ENCODE measurements at places on chromosomes 5 and 9. TPM values are rescaled to one million over a fixed set of nuclear protein-coding genes. Genes with fewer than 3 reads are reported as not detected.

The FIBCD1 gene
- not detected for total RNA-seq

- no peak for DNase-seq
These were observed 353 bp downstream of the ACSL6 start for GRCh38 chr5:132010989-132011621.

The FASTKD3 gene
- total RNA-seq: 14.0 TPM

The SHOC1 gene
- total RNA-seq: not detected

DNA sequence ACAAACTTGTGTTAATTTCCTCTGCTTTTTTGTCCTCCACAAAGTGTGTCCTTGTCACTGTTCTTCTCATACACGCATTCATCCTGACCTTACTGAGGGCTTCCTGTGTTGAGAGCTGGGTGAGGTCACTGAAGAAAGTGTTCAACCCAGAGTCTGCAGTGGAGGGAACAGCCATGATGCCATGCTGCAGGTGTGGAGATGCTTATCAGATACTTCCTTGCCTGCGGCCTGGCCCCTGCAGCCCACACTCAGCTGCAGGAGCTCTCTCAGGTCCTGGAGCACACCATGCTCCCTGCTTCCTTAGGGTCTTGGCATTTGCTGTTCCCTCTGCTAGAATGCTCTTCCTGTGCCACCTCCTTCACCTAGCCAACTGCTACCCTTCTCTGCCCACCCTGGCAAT lies 108.1 kb upstream of the SPRY4 start:
- peak; percentile 89 for DNase-seq

DNA sequence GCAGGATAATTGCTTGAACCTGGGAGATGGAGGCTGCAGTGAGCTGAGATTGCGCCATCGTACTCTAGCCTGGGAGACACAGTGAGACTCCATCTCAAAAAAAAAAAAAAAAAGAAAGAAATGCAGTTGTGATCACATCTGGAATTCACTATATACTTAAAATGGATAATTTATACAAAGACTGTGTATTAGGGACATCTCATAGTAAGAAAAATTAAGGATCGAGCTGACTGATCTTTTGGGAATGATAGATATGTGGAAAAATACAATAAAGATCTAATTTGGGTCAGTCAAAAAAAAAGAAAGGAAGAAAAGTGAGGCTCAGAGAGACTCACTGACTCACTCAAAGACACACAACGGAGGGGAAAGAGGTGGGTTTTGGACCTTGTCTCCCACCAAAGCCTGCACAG lies 73.2 kb upstream of the STXBP1 start:
- DNase-seq: no peak

- DNase-seq: no peak
These were observed 52.4 kb downstream of the HMGCR start for GRCh38 chr5:75389430-75389829.

DNA sequence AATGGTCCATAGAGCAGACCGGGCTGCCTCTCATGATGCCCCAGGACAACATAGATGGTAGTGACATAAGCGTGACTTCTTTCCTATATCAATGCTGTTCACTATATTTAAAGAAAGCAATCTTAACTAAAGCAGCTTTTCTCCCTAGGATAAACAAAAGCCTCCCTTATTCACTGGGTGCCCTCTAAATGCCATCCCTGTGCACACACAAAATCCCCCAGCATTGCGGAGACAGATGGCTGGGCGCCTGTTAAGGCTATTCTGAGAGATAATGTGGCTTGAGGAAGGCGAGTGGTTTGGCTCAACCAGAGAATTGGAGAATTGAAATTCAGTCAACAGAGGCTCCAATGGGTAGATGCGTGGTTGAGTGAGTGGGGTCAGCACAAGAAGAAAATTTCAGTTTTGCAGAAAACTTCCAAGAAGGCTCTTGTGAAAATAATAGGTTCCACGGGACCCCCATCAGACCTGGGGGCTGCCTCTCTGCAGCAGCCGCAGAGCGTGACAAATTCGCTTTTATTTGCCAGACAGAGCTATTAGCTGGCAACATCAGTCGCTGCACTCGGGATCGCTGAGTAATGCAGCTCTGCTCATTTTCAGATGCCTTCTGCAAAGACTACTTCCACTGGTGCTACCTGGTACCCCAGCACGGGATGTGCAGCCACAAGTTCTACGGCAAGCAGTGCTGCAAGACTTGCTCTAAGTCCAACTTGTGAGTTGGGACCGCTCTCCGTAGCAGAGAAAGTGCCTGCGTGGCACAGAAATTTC lies 103.9 kb upstream of the ICE1 start:
- DNase-seq: no peak

GRCh38 chr5:58025809-58026208 lies 434.1 kb downstream of the PLK2 start:
- no peak for DNase-seq

- DNase-seq: no peak
These were observed 161.4 kb upstream of the ZNF462 start for GRCh38 chr9:106701611-106702010.

DNA sequence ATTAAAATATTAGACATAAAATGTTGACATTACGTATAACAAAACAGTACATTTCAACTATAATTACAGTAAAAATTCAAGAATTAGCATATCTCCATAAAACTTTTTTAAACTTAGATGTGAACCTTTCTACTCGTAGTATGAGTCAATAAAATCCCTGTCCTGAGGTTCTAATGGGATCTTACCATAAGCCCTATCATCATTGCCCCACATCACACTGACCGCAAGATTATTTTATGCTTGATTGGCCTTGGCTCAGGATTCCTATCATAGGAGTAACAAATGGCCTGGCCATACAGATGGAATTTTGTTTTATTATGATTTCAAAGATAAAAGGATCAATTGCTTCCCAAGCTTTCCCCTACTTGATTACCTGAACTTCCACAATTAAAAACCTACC lies 238.3 kb downstream of the MEF2C start:
- no peak for DNase-seq

The ZBTB34 gene
- total RNA-seq: 9.4 TPM

GRCh38 chr5:133461796-133462516 lies 150.4 kb downstream of the FSTL4 start:
- DNase-seq: no peak

DNA sequence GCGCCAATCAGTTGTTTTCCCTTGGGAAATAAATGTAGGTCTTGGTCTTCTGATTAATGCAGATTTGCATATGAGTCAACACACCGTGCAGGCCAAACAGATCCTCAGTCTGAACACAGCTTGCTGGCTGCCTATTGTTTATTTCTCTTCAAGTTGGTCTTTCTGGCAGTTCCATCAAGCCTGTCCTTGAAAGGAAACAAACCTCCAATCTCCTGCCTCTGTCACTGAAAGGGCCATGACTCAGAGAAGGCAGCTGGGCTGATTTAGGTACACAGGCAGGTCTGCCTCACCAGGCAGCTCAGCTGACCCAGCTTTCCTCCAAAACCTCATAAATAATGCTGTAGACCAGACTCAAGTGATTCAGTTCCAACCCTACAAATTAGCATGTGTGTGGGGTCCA lies 175.9 kb downstream of the MAN2A1 start:
- no peak for DNase-seq

The PTBP3 gene
- 139 TPM for total RNA-seq

- DNase-seq: no peak
These were observed 64.4 kb downstream of the MCCC2 start for GRCh38 chr5:71651579-71651978.

DNA sequence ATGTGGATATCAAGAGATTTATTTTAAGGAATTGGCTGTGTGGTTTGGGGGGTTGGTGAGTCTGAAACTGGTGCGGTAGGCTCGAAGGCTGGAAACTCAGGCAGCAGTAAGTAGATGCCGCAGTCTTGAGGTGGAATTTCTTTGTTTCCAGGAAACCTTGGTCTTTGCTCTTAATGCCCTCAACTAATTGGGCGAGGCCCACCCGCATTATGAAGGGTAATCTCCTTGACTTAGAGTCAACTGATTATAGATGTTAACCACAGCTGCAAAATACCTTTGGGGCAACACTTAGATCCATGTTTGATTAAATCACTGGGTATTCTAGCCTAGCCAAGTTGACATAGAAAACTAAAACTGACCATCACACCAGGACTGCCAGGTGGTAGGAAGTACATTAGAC lies 83.8 kb downstream of the ANKRD33B start:
- no peak for DNase-seq

DNA sequence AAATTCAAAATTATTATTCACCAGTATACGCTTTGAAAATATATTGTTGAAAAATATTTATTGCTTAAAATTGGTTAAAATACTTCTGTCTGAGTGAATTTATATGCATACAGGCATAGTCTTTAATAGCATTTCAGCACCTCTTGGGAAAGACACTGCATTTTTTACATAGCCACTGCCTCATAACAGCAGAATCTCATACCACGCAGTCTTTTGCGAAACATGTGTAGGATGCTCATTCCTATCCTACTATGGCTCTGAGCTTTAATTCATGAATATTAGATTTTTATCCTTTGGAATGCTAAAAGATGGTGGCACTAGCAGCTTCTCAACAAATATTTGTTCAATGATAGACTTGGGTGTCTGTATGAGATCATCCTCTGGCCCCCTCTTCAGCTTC lies 94.0 kb upstream of the SH3GL2 start:
- DNase-seq: no peak

The TEK gene
- total RNA-seq: not detected

The LHX6 gene
- total RNA-seq: not detected

- peak; percentile 57 for DNase-seq
These were observed at the start of gene CDKN2A for GRCh38 chr9:21993893-21994555. TSS of gene CDKN2A (minus strand) at chr9:21994392.

GRCh38 chr5:61280205-61280604 lies 51.9 kb upstream of the ZSWIM6 start:
- no peak for DNase-seq

DNA sequence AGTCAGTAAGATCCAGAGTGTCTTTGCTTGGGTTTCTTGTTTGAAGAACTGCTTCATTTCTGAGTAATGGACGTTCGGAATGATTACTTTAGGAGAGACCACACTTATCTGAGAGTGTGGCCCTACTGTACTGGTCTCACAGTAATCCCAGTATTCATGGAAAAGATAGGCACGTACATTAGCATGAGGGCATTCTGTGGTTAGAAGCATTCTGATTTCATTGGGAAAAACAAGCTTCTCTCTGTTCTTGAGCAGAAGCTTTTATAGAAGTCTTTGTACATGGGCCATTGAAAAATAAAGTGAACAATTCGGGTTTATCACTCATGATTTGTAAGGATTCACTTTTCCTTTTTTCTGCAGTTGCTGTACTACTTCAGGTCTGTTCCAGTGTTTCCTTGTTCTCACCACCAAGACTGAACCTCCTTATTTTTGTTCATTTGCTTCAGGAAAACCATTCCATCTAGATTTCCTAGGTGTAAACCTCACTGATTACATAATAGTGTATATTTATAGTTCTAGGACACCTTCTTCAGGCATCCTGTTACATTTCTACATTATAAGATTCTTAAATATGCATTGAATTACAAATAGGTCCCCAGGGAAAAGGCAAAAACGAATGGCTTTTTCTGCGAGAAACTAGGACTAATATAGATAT lies 10.1 kb downstream of the TGFBR1 start:
- DNase-seq: no peak

GRCh38 chr9:16729651-16730050 lies 140.8 kb downstream of the BNC2 start:
- DNase-seq: no peak

GRCh38 chr5:28408186-28408585 lies 1369.8 kb upstream of the CDH9 start:
- DNase-seq: no peak

DNA sequence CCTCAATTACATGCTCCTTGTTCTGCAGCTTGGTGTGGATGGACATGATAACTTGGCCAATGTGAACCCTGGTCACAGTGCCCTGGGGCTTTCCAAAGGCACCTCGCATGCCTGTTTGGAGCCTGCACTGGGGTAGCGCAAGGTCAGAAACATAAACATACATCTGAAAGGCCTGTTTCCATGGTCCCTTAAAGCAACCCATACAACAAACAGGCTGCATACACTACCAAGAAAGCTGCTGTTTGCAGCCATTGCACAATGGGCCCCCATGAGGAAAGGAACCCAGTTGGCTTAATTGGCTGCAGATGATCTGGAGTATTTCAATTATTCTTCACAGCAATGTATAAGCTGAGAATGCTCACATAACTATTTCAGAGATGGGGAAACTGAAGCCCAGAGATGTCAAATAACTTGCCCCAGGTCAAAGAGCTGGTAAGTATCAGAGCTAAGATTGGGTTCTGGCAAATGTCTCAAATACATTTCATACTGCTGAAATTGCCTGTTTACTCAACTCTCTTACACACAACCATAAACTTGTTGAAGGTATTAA lies 233.9 kb downstream of the ASTN2 start:
- no peak for DNase-seq

The SH3GL2 gene
- not detected for total RNA-seq

The SH3RF2 gene
- not detected for total RNA-seq

The GABRP gene
- total RNA-seq: not detected

The FOXD4L4 gene
- 0.69 TPM for total RNA-seq

DNA sequence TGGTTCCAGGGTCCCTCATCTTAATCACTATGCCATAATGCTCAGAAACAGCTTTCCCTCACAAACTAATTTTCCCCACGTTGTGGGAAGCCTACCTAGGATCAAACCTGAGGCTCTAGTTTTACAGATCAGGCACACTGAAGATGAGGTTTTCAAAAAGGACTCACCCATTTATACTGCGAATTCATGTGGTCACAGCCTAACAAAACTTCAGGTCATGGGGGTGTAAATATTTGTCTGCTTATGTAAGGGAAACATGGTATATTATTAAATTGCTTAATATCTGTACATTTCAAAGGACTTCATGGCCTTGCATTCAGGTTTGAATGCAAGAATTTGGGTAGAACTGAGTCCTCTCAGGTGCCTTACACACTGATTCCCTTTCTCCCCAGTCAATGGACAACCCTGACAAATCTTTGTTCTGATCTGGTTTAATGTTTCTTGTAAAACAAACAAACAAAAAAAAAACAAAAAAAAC lies 12.1 kb downstream of the ZFAND5 start:
- DNase-seq: no peak

Data from CD4-positive, alpha-beta memory T cell (primary cell).